Stimulated activated naive CD8-positive, alpha-beta T cell treated with anti-CD3 and anti-CD28 coated beads, Interleukin-15, Interleukin-2, amounts not matched to agents 100 U/mL and 50 U/mL, for 24 hours (primary cell): ENCODE measurements at places on chromosomes 3 and 15.

DNA sequence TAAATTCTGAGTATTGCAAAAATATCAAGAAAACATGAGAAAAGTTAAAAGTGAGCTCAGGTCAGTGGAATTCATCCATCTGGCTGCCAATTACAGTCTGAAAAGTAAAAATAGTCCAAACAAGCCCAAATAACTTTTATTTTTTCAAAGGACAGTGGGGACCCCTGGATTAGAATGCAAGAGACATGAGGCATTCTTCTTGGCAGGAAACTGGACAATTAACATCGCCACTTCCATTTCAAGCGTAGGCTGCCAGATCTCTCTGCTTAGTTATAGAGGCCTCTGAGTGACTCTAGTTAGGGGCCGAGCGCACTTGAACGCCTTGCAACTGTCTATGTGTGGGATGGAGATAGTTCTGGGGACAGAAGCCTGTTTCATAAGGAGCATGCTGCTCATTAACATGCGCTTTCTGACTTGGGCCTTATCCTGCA lies 189.1 kb downstream of the GHSR start:
- DNase-seq = no peak

DNA sequence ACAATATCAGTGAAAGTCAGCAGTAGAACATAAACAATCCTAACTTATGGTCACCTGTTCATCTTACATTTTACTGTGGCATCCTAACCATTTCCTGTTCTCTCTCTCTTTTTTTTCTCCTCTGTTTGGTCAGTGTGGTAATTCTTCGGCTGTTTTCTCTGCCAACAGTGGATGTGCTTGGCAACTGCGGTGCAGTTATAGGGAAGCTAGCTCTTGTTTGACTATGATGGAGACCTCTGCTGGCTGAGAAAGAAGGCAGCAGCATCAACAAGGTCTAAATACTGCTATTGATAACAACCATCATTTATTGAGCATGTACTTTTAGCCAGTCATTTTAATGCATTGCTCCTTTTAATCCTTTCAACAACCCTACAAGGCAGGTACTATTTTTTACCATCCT lies 723 bp upstream of the DRD3 start:
- DNase-seq = no peak

DNA sequence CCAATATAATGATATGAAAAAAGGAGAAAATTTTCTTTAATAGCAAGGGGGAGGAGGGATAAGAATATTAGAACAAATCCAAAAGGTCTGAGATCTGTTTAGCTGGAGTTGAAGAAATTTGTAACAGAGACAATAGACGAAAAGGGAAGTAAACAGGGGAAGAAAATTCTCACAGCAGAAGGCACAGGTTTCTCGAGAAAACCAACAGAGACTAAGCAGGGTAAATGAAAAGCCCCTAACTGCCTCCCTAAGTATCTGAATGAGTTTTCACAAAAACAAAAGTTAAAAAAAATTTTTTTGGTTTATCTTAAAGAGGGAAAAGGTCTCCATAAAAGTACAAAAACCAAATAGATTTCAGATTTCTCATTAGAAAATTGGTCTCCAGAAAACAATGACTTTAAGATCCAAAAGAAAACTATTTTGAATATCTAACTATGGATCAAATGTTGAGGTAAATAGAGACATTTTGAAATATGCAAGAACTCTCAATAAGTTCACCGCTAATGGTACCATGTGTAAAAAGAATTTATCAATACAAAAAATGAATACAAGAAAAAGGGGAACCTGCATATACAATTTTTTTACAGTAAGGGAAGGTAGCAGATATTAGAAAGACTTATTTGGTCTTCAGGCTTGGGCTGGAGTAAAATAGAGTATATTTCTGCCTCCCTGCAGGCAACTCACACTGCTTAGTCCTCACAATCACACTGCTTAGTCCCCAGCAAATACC lies 23.9 kb upstream of the NEK10 start:
- no peak for DNase-seq

DNA sequence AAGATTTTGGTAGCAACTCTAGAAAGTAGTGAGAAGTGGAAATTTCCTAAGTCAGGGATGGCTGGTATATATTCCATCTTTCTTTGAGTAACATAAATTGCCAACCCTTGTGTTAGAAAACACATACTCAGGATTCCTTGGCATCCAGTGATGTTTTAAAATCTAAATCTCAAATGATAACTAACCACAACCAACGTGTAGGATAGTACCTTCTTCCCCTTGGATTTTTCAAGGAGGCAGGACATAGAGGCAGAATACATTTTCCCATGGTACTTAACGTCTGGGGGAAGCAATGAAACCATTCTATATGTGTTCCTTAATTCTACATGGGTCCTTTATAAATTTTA lies 93.4 kb downstream of the WDR76 start:
- DNase-seq = no peak

DNA sequence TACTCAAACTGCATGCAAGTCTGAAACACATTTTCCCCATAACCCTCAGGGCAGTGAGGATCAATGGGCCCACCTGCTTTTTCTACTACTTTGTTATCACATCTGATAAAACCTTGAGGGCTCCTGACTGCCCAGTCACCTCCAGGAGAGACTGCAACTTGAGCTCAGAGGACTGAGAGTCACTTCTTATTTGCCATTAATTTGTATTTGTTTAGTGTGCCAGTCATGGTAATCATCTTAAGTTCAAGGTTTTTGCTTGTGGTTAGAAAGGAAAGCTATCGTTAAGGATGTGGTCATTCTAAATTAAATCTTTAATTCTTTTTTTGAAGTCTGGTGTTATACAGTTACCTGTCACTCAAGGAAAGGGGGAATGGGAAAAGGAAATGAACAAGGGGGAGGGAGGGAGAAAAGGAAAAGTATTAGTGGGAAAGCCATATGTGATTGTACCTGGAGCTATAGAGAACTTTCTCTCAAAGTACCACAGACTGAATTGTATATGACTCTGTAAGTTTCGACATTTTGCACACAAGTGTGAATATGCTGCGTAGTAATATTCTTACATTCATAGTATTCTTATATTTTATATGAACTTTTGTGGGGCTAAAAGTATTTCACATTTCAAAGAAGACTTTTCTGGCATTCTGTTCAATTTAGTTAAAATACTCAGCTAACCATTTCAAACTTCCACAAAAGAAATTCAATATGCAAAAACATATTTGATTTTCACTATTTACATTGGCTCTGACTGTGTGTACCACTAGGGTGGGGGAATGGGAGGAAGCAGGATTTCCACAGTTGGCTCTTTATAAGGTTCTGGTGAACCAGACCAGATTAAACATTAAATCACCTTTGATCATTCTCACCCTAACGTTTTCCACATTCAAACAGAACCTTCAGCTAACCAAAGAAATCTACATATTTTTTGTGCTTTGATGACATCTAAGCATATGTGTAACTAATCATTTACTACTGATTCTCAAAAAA lies 166.5 kb upstream of the ATP11B start:
- DNase-seq = no peak

GRCh38 chr3:108983051-108983450 lies 29.4 kb upstream of the GUCA1C start:
- no peak for DNase-seq

- DNase-seq = no peak
These were observed 138.5 kb downstream of the ARPP21 start for GRCh38 chr3:35777563-35778554.

- no peak for DNase-seq
These were observed 21.5 kb downstream of the CNOT10 start for GRCh38 chr3:32706348-32707025.

DNA sequence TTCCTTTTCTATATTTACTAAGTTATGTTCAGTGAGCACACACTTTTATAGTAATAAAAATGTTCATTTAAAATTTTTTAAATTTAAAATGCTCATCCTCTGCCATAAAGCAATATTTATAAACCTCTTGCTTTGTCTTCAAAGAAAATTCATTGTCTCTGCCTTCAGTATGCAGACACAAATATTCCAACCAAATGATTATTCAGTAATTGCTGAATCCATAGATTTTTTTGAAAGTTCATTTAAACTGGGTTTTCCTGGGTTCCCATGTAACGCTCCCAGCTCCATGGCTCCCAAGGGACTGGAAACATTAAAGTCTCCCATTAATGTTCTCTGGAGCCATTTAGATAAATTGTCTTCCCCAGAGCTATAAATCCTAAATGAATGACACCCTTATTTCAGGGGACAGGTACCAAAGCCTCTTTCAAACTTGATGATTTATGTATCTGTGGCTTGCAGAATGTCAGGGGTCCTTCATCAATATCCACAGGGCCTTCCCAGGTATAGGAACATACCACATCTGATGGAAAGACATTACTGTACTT lies 15.2 kb upstream of the GLCE start:
- DNase-seq = no peak

GRCh38 chr15:47188758-47189507 lies 528.4 kb upstream of the SEMA6D start:
- DNase-seq = no peak

DNA sequence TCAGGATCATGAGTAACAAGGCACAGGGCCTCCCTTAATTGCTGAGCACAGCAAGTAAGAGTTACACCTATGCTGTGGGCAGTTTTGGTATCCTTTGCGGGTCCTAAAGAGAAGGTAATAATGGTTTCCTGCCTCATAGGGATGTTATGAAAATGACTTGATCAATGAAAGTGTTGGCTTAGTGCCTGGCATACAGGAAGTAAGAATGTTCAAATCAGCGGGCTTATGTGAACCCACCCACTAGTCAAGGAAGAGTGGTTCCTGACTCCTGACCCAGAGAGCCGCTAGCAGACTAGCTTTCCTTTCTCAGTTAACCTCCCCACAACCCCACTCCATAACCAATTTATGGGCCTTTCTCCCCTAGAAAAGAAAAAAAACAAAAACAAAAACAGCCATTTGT lies 5.2 kb upstream of the ADAMTS9 start:
- DNase-seq = no peak

DNA sequence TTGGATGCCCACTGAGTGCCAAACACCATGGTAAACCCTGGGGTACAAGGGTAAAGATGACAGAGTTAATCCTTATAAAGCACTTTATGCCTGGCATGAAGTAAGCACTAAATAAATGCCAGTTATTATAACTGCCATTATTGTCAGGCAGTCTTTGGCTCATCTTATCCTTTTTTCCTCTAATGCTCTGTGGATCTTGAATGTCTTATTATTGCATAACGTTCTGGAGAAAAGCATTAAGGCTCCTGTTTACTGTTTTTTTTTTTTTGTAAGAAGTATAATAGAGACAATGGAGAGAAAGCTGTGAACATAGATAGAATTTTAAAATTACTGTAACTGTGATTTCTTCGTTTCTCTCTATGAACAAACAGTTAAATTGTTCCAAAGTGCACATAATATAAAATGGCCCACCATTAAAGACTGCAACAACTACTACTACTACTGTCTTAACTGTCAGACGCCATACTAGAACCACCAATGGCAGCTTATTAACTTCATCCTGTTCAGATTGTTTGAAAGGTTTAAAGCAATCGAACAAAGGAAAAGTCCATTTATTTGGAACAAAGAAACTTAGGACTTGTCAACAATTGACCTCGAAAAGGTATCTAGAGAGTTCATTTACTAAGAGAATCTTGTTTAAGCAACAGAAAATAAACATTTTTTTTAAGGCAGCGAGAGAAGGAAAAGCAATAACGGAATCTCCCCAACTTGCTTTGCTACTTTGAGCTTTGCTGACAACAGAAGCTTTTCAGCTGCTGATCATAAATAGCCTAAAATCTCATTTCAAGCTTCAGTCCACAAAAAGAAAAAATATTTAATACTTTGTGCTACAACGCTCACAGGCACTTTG lies 520.7 kb downstream of the ROBO1 start:
- DNase-seq = no peak

GRCh38 chr3:43638594-43639447 lies 17.0 kb upstream of the ANO10 start:
- DNase-seq = peak; percentile 54

DNA sequence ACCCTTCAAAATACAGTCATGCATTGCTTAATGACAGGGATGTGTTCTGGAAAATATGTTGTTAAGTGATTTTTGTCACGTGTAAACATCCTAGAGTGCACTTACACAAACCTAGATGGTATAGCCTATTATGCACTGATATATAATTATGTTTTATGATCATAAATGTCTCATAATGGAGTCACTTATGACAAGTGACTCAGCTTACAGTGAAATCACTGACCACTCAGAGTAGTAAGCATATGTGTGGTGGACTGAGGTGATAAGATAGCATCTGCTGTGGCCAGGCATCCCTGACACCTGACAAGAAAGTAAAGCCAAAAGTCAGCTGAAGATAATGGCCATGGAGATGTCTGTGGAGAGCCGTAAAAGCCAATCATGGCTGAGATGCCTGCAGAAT lies 5.4 kb downstream of the ACAD11 start:
- no peak for DNase-seq

GRCh38 chr15:90337256-90337655 lies 14.8 kb upstream of the ZNF774 start:
- DNase-seq = no peak

- DNase-seq = peak; percentile 69
These were observed 9.5 kb upstream of the TRIM69 start for GRCh38 chr15:44726568-44727484.

DNA sequence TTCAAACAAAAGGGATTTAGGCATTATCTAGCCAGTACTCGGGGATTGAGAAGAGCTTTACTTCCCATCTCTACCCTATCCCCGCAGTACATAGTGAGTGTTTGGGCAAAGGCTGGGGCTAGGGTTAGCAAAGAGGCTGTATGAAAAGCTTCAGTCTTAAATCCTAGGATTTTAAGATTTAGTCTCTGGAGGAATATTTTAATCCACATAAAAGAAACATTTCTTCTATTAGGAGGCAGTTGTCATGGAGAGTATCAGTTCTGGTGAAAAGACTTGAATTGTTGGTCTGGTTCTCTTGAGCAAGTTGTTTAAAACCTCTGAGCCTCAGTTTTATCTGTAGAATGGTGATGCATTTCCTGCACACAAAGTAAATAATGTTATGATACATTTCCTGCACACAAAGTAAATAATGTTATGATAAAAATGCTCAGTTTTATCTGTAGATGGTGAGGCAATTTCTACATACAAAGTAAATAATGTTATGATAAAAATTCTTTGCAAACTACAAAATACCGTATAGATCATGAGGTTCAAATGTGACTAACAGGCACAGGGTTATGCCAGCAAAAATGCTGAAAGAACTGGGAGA lies 53.9 kb upstream of the ZBED2 start:
- no peak for DNase-seq

DNA sequence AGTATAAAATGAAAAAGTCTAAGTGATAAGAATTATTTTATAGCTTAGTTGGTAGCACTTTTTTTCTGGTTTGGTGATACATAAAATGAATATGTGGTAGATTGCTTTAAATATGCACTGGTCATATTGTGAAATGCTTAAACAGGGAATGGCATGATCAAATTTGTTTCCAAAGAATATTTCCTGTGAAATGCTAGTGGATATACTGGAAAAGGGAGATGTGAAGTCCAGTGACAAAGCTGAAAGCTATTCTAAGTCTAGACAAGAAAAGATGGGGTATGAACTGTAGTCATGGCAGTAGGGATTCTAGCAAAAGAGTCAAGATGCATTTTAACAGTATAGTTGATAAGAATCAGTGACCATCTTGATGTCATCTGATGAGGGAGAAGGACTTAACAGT lies 98.9 kb upstream of the MME start:
- DNase-seq = no peak
